H9 (cell line): ENCODE measurements at places on chromosomes 1 and 21. TPM values are rescaled to one million over a fixed set of nuclear protein-coding genes. Genes with fewer than 3 reads are reported as not detected.

NIPAL3 gene
- total RNA-seq = 7.7 and 7.9 TPM in 2 replicates

DPT gene
- total RNA-seq = not detected in 2 replicates

- H3K27me3 ChIP-seq = no peaks in the 10 kb centered on the region
- no peaks in the 10 kb centered on the region; the same call in 2 of the 3 replicates for H3K36me3 ChIP-seq
- H3K27ac ChIP-seq = no peak overlapping the region
- no peaks in the 10 kb centered on the region for H3K4me1 ChIP-seq
These were observed 14.0 kb downstream of the MX2 start for GRCh38 chr21:41375875-41376274.

GRCh38 chr1:8189931-8190483, 127.9 kb upstream of the SLC45A1 start:
- H3K4me3 ChIP-seq = no peak overlapping the region
- H3K27ac ChIP-seq = no peak overlapping the region
- peaks cover 2% of the 10 kb centered on the region; the same call in 1 of the 2 replicates for H3K4me1 ChIP-seq
- no peaks in the 10 kb centered on the region for H3K36me3 ChIP-seq
- no peaks in the 10 kb centered on the region for H3K27me3 ChIP-seq

SLC16A4 gene
- 0.17 TPM in 1 of 2 replicates, not detected in the other for total RNA-seq

DNA sequence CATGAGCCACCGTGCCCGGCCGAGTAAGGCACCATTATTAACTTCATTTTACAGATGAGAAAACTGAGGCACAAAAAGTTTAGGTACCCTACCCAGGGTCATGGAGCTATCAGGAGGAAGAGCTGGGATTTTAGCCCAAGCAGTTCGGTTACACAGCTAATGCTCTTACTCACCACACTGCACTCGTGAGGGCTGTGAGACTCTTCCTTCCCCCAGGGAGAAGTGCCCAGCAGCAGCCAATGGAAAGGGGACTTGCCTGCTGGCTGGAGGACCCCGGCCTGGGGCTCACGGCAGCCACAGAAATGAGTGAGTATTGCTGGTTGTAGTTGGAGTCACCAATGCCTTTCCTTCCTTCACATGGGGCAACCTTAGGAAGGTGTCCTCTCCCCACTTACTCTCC, 5.2 kb upstream of the CSF1 start:
- DNase-seq = no peak
- no peaks in the 10 kb centered on the region for H3K4me1 ChIP-seq
- no peak overlapping the region for H3K27ac ChIP-seq
- H3K36me3 ChIP-seq = no peaks in the 10 kb centered on the region; the same call in 2 of the 3 replicates

C8B gene
- total RNA-seq = not detected in 2 replicates

DNA sequence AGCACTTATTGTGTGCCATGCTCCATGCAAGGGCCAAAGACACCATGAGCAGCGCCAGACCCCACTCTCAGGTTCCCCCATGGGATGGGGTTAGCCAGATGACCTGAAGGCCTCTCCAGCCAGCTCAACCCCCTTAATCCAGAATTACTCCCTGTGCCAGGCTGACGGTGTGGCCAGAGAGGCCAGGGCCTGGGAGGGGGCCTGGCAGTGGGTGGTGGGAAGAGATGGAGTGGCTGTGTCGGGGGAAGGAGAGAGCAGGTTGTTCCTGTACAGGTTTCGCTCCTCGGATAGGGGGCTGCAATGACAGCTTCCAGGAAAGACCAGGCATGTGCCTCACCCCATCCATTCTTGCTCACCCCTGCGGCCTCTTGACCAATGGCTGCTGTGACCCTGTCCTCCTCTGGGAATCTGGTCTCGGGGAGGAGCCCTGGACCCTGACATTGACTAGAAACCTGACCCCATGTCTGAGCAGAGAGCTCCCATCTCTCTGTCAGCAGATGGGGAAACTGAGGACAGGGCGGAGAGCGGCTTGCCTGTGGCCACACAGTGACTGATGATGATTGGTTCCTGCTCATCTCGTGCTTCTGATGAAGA, 345.3 kb downstream of the MATN1 start:
- H3K4me3 ChIP-seq = no peak overlapping the region
- H3K27me3 ChIP-seq = no peaks in the 10 kb centered on the region
- DNase-seq = no peak
- no peaks in the 10 kb centered on the region for H3K36me3 ChIP-seq
- H3K4me1 ChIP-seq = no peaks in the 10 kb centered on the region

VASH2 gene
- 76.1 and 79.5 TPM in 2 replicates for total RNA-seq

SLC19A2 gene
- 12.4 and 12.8 TPM in 2 replicates for total RNA-seq

DNA sequence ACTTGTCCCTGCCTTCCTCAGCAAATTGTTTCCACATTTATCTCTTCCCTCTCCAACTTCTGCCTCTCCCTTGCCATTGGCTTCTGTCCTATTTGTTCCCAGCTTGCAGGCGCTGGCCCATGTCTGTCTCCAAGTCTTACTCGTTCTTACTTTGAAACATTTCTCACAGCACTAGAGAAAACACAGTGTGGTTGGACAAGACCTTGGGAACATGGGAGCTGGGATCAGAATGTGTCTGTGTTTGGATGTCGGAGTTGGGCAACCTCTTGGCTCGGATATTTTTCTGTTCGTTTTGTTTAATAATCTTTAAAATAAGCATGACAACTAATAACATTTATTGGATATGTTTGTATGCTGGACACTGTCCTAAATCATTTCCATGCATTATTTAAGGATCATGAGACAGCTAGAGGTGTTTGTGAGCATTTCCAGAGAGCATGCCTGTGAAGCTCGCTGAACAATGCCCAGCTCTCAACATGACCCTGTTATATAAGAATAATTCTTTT, 5.9 kb upstream of the BRWD1 start:
- no peaks in the 10 kb centered on the region for H3K27me3 ChIP-seq
- no peaks in the 10 kb centered on the region for H3K36me3 ChIP-seq
- no peaks in the 10 kb centered on the region for H3K4me1 ChIP-seq
- H3K27ac ChIP-seq = no peak overlapping the region
- DNase-seq = no peak

GRCh38 chr21:29207201-29207600, 76.8 kb downstream of the MAP3K7CL start:
- H3K27ac ChIP-seq = no peak overlapping the region
- H3K27me3 ChIP-seq = no peaks in the 10 kb centered on the region
- no peak overlapping the region for H3K4me3 ChIP-seq
- no peaks in the 10 kb centered on the region for H3K4me1 ChIP-seq

- H3K4me1 ChIP-seq = no peaks in the 10 kb centered on the region
- H3K27me3 ChIP-seq = no peaks in the 10 kb centered on the region
- no peak overlapping the region for H3K4me3 ChIP-seq
- H3K27ac ChIP-seq = no peak overlapping the region
- H3K36me3 ChIP-seq = no peaks in the 10 kb centered on the region
- DNase-seq = no peak
These were observed 100.2 kb downstream of the DPYD start for GRCh38 chr1:97820470-97821188.

DNA sequence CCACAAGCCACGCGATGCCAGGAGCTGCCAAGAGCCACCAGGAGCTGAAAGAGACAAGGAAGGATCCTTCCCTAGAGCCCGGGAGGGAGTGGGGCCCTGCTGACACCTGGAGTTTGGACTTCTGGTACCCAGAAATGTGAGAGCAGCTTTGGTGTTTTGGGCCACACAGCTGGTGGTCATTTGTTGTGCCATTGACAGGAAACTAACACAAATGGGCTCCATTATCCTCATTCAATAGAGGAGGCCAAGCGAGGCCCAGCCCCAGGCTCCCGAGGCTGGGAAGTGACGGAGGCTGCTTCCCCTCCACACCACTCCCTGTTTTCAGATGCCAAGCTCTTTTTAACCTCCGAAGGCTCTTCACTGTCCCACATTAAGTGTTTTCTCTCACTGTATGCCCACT, 25.5 kb downstream of the DHRS3 start:
- no peaks in the 10 kb centered on the region; the same call in 1 of the 2 replicates for H3K27me3 ChIP-seq
- no peak for DNase-seq

S100A8 gene
- total RNA-seq = not detected in 2 replicates

DNA sequence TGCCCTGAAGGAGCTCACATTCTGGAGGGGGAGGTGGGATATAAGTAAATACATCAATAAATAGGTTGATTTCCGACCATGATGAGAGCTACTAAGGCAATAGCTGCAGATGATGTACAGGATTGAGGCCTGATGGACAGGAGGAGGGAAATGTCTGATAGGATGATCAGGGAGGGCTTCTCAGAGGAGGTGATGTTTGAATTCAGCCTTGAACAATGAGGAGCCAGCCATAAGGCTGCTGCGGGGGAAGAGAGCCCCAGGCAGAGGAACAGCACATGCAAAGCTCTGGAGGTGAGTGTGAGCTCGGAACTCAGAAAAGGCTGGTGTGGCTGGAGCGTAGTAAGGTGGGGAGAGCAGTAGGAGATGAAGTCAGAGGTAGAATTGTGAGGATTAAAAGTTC, 411.7 kb downstream of the PTPRU start:
- no peaks in the 10 kb centered on the region for H3K36me3 ChIP-seq
- H3K27me3 ChIP-seq = no peaks in the 10 kb centered on the region
- no peaks in the 10 kb centered on the region; the same call in 1 of the 2 replicates for H3K4me1 ChIP-seq
- no peak overlapping the region for H3K4me3 ChIP-seq

GRCh38 chr1:14896381-14897079, 257.0 kb upstream of the TMEM51 start:
- H3K4me3 ChIP-seq = no peak overlapping the region
- no peaks in the 10 kb centered on the region for H3K4me1 ChIP-seq
- DNase-seq = no peak
- H3K27ac ChIP-seq = no peak overlapping the region

ADAMTS5 gene
- total RNA-seq = 0.90 and 0.99 TPM in 2 replicates

- no peaks in the 10 kb centered on the region for H3K4me1 ChIP-seq
- no peak overlapping the region for H3K27ac ChIP-seq
- no peaks in the 10 kb centered on the region for H3K27me3 ChIP-seq
- H3K4me3 ChIP-seq = no peak overlapping the region
These were observed 221.6 kb downstream of the LTN1 start for GRCh38 chr21:28770867-28771661.

DNA sequence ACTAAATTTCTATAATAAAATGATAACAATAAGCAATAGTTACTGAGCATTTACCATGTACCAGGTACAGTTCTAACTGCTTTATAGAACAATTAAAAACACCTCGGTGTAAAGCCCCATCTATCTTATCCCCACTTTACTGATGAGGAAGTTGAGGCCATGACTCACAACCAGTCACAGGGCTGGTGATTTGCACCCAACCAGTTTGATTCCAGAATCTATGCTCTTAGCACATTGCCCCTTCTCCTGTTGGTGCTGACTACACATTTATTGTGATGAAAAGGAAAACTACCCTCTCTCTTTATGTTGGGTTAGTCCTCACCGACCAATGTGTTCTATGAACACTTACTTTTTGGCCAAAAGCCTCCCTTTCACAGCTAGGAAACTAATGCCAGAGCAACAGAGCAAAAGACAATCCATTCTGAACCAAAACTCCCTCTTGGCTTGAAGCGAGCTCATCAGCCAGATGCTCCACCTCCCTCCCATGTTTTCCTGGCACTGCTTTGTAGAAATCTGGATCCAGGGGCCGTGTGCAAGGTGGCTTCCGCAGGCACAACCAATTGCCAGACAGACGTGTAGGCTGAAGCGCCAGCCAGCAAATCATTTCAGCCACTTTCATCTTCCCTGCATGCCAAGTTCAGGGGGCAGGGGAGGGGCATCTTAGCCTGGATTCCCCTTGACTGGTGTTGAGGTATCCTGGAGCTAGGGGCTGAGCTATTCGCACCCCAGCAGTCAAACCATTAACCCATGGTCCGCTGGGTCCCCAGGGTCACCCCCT, 32.0 kb upstream of the SLC30A1 start:
- H3K27ac ChIP-seq = no peak overlapping the region
- H3K27me3 ChIP-seq = no peaks in the 10 kb centered on the region
- no peak for DNase-seq
- no peaks in the 10 kb centered on the region for H3K36me3 ChIP-seq
- H3K4me1 ChIP-seq = no peaks in the 10 kb centered on the region

OR1C1 gene
- total RNA-seq = not detected in 2 replicates

COL24A1 gene
- 0.15 and 0.35 TPM in 2 replicates for total RNA-seq

DNA sequence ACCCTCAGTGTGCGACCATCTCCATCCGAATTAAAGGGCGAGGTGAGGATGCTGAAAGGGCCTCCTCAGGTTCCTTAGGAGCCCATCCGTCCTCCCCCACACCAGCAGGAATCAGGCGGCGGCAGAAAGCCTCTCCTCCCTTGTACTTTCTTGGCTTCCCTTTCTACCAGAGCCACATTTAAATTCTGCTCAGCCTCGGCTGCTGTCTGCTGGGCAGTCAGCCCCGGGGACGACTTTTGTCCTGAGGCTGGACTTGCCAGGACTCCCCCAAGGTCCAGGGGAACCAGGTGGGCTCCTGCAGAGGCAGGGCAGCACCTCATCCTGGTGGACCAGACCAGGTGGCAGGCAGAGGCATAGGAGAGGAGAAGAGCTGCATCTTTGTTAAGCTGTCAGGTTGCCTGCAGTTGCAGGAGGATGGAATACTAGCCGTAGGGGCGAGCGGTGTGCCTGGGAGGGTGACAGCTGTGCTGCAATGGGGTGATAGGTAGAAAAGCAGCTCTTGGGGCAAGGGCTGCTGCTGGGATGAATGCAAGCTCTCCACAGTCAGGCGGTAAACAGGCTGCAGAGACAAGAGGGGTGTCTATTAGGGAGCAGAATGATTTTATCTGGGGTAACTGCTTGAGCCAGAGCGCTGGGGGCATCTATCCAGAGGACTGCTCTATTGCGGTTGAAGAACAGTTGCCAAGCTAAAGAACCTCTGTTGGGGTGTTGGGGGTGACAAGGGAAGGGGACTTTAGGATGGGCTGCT, 46.2 kb upstream of the WASF2 start:
- no peak overlapping the region; the same call in 1 of the 2 replicates for H3K4me3 ChIP-seq
- no peak for DNase-seq
- peaks cover 14% of the 10 kb centered on the region; the same call in 2 of the 3 replicates for H3K36me3 ChIP-seq
- H3K4me1 ChIP-seq = peaks cover 8% of the 10 kb centered on the region; the same call in 1 of the 2 replicates
- no peak overlapping the region for H3K27ac ChIP-seq

GRCh38 chr1:184743062-184743756, 11.4 kb downstream of the EDEM3 start:
- no peaks in the 10 kb centered on the region for H3K4me1 ChIP-seq
- no peaks in the 10 kb centered on the region for H3K36me3 ChIP-seq
- H3K27me3 ChIP-seq = no peaks in the 10 kb centered on the region

DNA sequence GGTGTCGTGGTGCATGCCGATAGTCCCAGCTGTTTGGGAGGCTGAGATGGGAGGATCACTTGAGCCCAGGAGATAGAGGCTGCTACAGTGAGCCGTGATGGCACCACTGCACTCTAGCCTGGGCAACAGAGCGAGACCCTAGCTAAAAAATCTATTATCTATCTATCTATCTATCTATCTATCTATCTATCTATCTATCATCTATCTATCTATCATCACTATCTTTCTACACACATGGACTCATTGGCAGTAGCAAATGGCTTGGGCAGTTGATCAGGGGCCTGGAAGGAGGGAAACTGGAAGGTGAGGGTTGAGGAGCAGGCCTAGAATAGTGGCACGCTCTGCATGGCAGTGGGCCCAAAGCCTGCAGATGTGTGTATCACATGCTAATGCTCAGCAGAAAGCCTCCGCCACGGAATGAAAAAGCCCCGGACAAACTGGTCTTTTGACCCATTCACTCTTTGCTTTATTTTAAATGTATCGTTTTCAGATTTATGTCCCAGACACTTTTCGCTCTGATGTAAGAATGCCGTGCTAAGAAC, 7.3 kb upstream of the HUNK start:
- H3K27me3 ChIP-seq = no peaks in the 10 kb centered on the region; the same call in 1 of the 2 replicates
- H3K27ac ChIP-seq = no peak overlapping the region
- no peak for DNase-seq
- H3K36me3 ChIP-seq = no peaks in the 10 kb centered on the region
- no peak overlapping the region for H3K4me3 ChIP-seq
- H3K4me1 ChIP-seq = no peaks in the 10 kb centered on the region

TBX19 gene
- total RNA-seq = 0.37 and 0.48 TPM in 2 replicates

UBXN10 gene
- 0.59 and 0.90 TPM in 2 replicates for total RNA-seq

HPDL gene
- 10.1 and 10.6 TPM in 2 replicates for total RNA-seq

GRCh38 chr21:39650306-39650705, 37.6 kb downstream of the B3GALT5 start:
- H3K4me3 ChIP-seq = no peak overlapping the region
- H3K27ac ChIP-seq = no peak overlapping the region
- no peaks in the 10 kb centered on the region for H3K27me3 ChIP-seq
- no peak for DNase-seq

BOLA1 gene
- 5.7 and 6.0 TPM in 2 replicates for total RNA-seq
